ENCODE measurements at places on chromosomes 3 and 15. TPM values are rescaled to one million over a fixed set of nuclear protein-coding genes. Genes with fewer than 3 reads are reported as not detected.

Gene EFCAB12
- 0.43 TPM for total RNA-seq

Gene C3orf22
- not detected for total RNA-seq

Gene PCOLCE2
- total RNA-seq, result not detected

Gene RFTN1
- 60.2 TPM for total RNA-seq

Gene HYAL1
- total RNA-seq, result 0.07 TPM

Gene INO80
- total RNA-seq, result 33.1 TPM

Gene IL5RA
- total RNA-seq, result not detected

Gene BRK1
- 110 TPM for total RNA-seq

Gene MANF
- 212 TPM for total RNA-seq
